Substantia nigra (tissue), 51 donors: ENCODE measurements at places on chromosomes 4 and X.
A peak's percentile ranks its signal among the peaks of the same experiment; 100 is the strongest.

- DNase-seq, result peak; percentile 80
These were observed 32.2 kb upstream of the XPNPEP2 start for GRCh38 chrX:129706400-129707072.

- DNase-seq, result no peak
These were observed 310.4 kb downstream of the SPRY1 start for GRCh38 chr4:123706973-123707372.

DNA sequence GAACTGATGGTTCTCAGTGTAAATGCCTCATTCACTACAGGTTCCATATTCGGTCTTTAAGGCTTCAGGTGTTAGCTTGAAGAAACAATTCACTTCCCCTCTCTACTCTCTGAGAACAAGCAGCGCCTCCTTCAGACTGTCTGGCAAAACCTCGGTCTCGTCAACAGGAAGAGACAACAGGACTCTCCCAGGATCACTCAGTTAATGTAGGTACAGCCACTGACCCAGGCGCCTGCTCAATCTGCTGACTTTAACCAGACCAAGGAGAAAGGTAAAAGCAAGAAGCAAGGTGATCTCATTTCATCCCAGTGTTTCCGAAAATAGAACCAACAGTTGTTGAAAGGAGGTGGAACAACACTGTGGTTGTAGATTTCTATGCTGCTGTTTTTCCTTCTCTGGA, 102.2 kb downstream of the SLC2A9 start:
- no peak for DNase-seq

GRCh38 chr4:152577708-152578396, 42.0 kb upstream of the FBXW7 start:
- DNase-seq, result no peak

- DNase-seq, result no peak
These were observed 198.9 kb downstream of the ASMT start for GRCh38 chrX:1813809-1814208.

DNA sequence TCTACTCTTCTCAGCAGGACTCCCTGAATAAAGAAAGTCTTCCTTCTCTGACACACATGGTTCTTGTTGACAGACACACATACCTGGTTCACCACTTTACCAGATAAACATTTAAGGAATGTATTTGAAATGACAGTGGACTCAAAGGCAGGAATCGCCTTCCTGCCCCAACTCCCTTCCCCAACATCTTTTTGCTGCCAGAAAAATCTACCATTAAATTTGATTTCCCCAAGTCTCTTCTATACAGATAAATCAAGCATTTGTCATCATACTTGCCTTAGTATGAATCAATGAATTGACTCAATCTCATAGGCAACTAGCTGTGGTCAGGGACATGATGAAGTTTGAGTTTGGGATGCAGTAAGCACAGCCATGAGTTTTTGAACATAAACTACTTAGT, 23.3 kb upstream of the ANXA5 start:
- DNase-seq, result no peak
